Heart left ventricle (tissue), 16 donors: ENCODE measurements at places on chromosomes 3 and 15. TPM values are rescaled to one million over a fixed set of nuclear protein-coding genes. Genes with fewer than 3 reads are reported as not detected.

Gene MED12L
- total RNA-seq, result 0.37 TPM

Gene LEKR1
- total RNA-seq, result 1.0 TPM

Gene THAP10
- 4.3 TPM for total RNA-seq

Gene NR2E3
- total RNA-seq, result not detected

Gene GHRL
- total RNA-seq, result 0.42 TPM

Gene SLC28A2
- total RNA-seq, result not detected

Gene ADAMTSL3
- 7.2 TPM for total RNA-seq

Gene COPB2
- total RNA-seq, result 40.1 TPM
